Right lobe of liver (tissue), 6 donors: ENCODE measurements at places on chromosomes 1 and 21. TPM values are rescaled to one million over a fixed set of nuclear protein-coding genes. Genes with fewer than 3 reads are reported as not detected.

CLCNKB gene
- not detected for total RNA-seq

GRCh38 chr1:3465091-3465934 lies 10.8 kb downstream of the ARHGEF16 start:
- H3K36me3 ChIP-seq, result no peaks in the 10 kb centered on the region
- no peaks in the 10 kb centered on the region for H3K27me3 ChIP-seq
- no peak overlapping the region for H3K4me3 ChIP-seq
- H3K27ac ChIP-seq, result no peak overlapping the region
- no peaks in the 10 kb centered on the region for H3K4me1 ChIP-seq

DNA sequence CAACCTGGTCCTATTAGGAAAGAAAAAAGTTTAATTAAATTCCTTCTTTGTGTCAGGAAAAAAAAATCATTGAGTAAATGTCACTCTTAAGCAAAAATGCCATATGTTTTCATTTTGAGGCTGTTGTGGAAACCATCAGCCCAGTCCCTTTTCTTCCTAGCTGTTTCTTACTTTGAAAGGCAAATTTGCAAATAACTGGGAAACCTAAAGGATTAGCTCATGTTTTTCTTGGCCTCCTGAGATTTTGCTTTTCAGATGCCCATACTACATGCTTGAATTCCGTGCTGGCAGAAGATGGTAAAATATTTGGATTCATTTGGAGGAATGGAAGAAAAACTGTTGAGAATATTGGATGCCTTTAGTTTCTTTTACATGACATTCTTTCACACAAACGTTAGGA lies 182.1 kb upstream of the ADAMTS5 start:
- H3K4me1 ChIP-seq, result no peaks in the 10 kb centered on the region
- DNase-seq, result no peak
- no peaks in the 10 kb centered on the region for H3K36me3 ChIP-seq
- no peak overlapping the region for H3K27ac ChIP-seq
- no peaks in the 10 kb centered on the region for H3K27me3 ChIP-seq

GRCh38 chr1:202247837-202248795 lies 54.5 kb downstream of the LGR6 start:
- no peak overlapping the region for H3K27ac ChIP-seq
- H3K4me1 ChIP-seq, result no peaks in the 10 kb centered on the region
- peak; percentile 22 for DNase-seq

OR10J1 gene
- total RNA-seq, result not detected

DNA sequence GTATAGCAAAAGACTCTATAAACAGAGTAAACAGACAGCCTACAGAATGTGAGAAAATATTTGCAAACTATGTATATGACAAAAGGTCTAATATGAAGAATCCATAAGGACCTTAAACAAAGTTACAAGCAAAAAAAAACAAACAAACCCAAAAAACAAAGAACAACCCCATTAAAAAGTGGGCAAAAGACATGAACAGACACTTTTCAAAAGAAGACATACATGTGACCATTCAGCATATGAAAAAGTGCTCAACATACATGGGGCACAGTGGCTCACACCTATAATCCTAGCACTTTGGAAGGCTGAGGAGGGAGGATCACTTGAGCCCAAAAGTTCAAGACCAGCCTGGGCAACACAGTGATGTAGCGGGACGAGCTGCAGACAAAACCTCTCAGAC lies 17.9 kb upstream of the OR2B11 start:
- no peak overlapping the region for H3K4me3 ChIP-seq
- H3K4me1 ChIP-seq, result no peaks in the 10 kb centered on the region
- H3K27me3 ChIP-seq, result no peaks in the 10 kb centered on the region
- no peak for DNase-seq

FBXO2 gene
- 7.1 TPM for total RNA-seq

GRCh38 chr1:65539266-65540131 lies 119.0 kb downstream of the LEPR start:
- no peak overlapping the region for H3K27ac ChIP-seq
- DNase-seq, result no peak
- no peaks in the 10 kb centered on the region for H3K36me3 ChIP-seq

- no peaks in the 10 kb centered on the region for H3K36me3 ChIP-seq
- no peak overlapping the region for H3K27ac ChIP-seq
- no peak overlapping the region for H3K4me3 ChIP-seq
- no peaks in the 10 kb centered on the region for H3K4me1 ChIP-seq
- DNase-seq, result no peak
Measured at GRCh38 chr1:88618331-88618730, 65.7 kb upstream of the PKN2 start.

DNA sequence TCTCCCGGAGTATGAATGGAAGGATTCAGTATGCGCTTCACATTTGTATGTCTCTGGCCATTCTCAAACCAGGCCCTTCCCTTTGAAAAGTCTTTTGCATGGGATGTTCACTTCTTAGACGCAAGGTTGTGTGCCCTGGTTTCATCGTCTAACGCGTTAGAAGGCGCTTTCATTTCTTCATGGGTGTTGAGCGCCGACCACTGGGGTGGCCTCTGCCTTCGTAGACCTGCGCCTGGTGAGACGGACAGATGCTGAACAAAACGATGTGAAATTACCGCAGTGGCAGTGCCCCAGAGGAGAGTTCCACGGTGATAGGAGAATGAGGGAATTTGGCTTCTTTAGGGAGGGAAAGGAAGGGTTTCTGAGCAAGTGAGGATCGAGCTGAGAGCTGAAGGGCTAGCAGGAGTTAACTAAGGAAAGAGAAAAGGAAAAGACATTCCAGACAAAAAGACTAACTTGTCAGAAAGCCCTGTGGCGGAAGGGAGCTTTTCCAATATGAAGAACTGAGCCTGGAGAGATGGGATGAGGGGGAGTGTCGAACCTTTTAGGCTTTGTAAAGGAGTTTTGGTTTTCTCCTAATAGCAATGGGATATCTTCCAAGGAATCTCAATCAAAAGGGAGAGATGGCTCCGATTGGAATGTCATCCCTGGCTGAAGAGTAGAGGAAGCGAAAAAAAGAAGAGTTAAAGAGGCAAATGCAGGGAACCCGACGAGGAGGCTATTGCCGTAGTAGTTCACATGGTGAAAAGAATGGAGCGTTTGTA lies 951 bp downstream of the GGPS1 start:
- DNase-seq, result no peak
- peak overlapping the region; percentile 75 for H3K27ac ChIP-seq
- no peaks in the 10 kb centered on the region for H3K27me3 ChIP-seq
- no peaks in the 10 kb centered on the region for H3K36me3 ChIP-seq
- H3K4me1 ChIP-seq, result no peaks in the 10 kb centered on the region
- peak overlapping the region; percentile 55 for H3K4me3 ChIP-seq

CELA3B gene
- not detected for total RNA-seq

G0S2 gene
- 749 TPM for total RNA-seq

CA6 gene
- not detected for total RNA-seq

DNA sequence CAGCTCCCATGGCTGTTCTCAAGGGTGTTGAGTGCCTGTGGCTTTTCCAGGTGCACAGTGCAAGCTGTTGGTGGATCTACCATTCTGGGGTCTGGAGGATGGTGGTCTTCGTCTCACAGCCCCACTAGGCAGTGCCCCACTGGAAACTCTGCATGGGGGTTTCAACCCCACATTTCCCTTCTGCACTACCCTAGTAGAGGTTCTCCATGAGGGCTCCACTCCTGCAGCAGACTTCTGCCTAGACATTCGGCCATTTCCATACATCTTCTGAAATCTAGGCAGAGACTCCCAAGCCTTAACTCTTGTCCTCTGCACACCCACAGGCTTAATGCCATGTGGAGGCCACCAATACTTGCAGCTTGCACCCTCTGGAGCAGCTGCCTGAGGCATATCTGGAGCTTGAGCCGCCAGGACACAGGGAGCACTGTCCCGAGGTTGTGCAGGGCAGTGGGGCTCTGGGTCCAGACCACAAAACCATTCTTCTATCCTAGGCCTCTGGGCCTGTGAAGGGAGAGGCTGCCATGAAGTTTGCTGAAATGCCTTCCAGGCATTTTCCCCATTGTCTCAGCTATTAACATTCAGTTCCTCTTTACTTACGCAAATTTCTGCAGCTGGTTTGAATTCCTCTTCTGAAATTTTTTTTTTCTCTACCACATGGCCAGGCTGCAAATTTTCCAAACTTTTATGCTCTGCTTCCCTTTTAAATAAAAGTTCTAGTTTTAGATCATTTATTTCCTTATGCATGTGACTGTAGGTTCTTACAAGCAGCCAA lies 8.8 kb upstream of the CAPN8 start:
- DNase-seq, result no peak
- no peak overlapping the region for H3K27ac ChIP-seq
- no peaks in the 10 kb centered on the region for H3K4me1 ChIP-seq
- H3K27me3 ChIP-seq, result no peaks in the 10 kb centered on the region
- no peaks in the 10 kb centered on the region for H3K36me3 ChIP-seq

GSTM1 gene
- not detected for total RNA-seq
